ENCODE measurements at places on chromosomes 6 and 20.

- H3K4me1 ChIP-seq, result peaks cover 5% of the 10 kb centered on the region
- H3K27me3 ChIP-seq, result no peaks in the 10 kb centered on the region
- DNase-seq, result no peak
- no peak overlapping the region for H3K27ac ChIP-seq
- H3K36me3 ChIP-seq, result peaks cover 4% of the 10 kb centered on the region
These were observed 12.2 kb downstream of the EPHA7 start for GRCh38 chr6:93407186-93407585.

GRCh38 chr6:136783495-136784270 is 8.6 kb downstream of the MAP3K5 start:
- no peak overlapping the region for H3K27ac ChIP-seq
- H3K27me3 ChIP-seq, result no peaks in the 10 kb centered on the region
- no peak for DNase-seq
- H3K36me3 ChIP-seq, result no peaks in the 10 kb centered on the region
- H3K4me1 ChIP-seq, result peaks cover 7% of the 10 kb centered on the region
- no peak overlapping the region for H3K4me3 ChIP-seq

DNA sequence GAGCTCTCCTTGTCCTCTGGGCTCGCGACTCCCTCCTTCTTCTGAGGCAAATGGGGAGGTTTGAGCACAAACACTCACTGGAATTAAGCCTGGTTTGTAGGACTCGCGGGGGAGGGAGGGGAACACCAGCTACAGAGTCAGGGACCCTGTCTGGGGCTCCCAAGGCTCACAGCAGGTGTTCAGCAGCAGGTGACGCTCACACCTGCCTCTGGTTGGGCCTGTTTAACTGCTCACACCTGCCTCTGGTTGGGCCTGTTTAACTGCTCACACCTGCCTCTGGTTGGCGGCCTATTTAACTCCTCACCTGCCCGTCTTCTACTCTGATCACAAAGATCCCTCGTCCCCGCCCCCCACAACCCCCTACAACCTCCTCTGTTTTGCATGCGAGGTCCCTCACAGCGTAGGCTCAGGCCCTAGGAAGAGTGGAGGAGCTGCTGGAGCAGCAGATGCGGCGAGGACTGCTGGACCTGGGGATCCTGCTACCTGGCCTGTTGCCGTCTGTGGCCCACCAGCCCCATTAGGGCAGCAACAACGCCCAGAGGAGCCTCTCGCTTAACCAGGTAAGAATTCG is 181.9 kb downstream of the ERMARD start:
- no peaks in the 10 kb centered on the region for H3K4me1 ChIP-seq
- H3K27me3 ChIP-seq, result no peaks in the 10 kb centered on the region
- H3K27ac ChIP-seq, result no peak overlapping the region
- H3K4me3 ChIP-seq, result no peak overlapping the region

- no peak overlapping the region for H3K4me3 ChIP-seq
- H3K36me3 ChIP-seq, result no peaks in the 10 kb centered on the region
- DNase-seq, result no peak
- H3K27me3 ChIP-seq, result no peaks in the 10 kb centered on the region
- peak overlapping the region; percentile 24 for H3K27ac ChIP-seq
These were observed 16.7 kb downstream of the TIAM2 start for GRCh38 chr6:155011809-155012291.

- H3K4me3 ChIP-seq, result no peak overlapping the region
- no peak for DNase-seq
- H3K4me1 ChIP-seq, result no peaks in the 10 kb centered on the region
- no peak overlapping the region for H3K27ac ChIP-seq
- no peaks in the 10 kb centered on the region for H3K36me3 ChIP-seq
- no peaks in the 10 kb centered on the region for H3K27me3 ChIP-seq
These were observed 229.7 kb downstream of the LAMA2 start for GRCh38 chr6:129112591-129112990.

- H3K4me1 ChIP-seq, result no peaks in the 10 kb centered on the region
- no peak overlapping the region for H3K4me3 ChIP-seq
- H3K36me3 ChIP-seq, result no peaks in the 10 kb centered on the region
- H3K27ac ChIP-seq, result no peak overlapping the region
- DNase-seq, result no peak
These were observed 36.6 kb downstream of the ADGRF4 start for GRCh38 chr6:47734831-47735481.

GRCh38 chr6:143427109-143427817 is 23.2 kb downstream of the ADAT2 start:
- H3K27ac ChIP-seq, result no peak overlapping the region
- H3K4me3 ChIP-seq, result no peak overlapping the region
- H3K4me1 ChIP-seq, result no peaks in the 10 kb centered on the region
- H3K36me3 ChIP-seq, result no peaks in the 10 kb centered on the region
- no peaks in the 10 kb centered on the region for H3K27me3 ChIP-seq
- DNase-seq, result peak; percentile 78

- H3K4me1 ChIP-seq, result peaks cover 10% of the 10 kb centered on the region
- peak; percentile 79 for DNase-seq
- no peak overlapping the region for H3K4me3 ChIP-seq
- H3K27me3 ChIP-seq, result no peaks in the 10 kb centered on the region
These were observed 8.1 kb downstream of the CCR6 start for GRCh38 chr6:167130712-167131684.

DNA sequence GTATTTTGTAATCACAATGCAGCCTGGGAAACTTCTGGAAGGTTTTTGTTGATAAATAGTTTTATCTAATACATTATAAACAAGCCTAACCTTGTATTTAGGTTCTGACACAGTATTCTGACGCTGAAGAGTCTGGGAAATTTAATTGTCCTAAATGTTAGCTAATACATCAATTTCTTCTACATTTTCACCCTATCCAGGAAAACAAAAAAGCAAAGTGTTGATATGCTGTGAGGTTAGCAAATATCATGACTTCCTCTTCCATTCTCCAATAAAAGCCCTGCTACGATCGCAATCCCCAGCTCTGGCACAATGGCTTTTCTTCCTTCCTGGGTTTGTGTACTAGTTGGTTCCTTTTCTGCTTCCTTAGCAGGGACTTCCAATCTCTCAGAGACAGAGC is at the start of gene C6orf58:
Gene C6orf58, plus strand, starts transcription at position 301 of the 400 bp plus-strand sequence. Its CDS starts 12 bp downstream, at position 313.
- no peak within 1 kb of the TSS for H3K4me3 ChIP-seq
- no peak within 1 kb of the TSS for H3K27ac ChIP-seq
- DNase-seq, result no peak
- H3K27me3 ChIP-seq, result no peaks in the 10 kb centered on the region

DNA sequence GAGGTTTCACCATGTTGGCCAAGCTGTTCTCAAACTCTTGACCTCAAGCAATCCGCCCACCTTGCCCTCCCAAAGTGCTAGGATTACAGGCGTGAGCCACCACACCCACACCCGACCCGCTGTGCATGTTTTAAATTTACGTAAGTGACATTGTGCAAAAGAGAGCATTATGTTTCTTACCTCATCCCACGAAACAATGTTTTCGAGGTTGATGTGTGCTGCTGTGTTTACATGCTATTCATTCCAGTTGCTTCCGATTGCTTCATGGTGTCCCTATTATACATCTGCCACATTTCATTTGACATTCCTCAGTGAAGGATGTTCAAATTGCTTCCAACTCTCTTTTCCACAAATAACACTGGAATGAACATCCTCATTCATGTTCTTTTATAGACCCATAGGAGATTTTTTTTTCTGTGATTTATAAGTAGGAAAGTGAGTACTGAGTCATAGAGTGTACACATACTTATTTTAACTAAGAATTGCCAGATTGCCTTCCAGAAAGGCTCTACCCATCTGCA is 403.9 kb upstream of the JARID2 start:
- no peaks in the 10 kb centered on the region for H3K36me3 ChIP-seq
- DNase-seq, result peak; percentile 88
- no peaks in the 10 kb centered on the region for H3K27me3 ChIP-seq
- H3K27ac ChIP-seq, result peak overlapping the region; percentile 60
- no peak overlapping the region for H3K4me3 ChIP-seq
- H3K4me1 ChIP-seq, result peaks cover 26% of the 10 kb centered on the region

DNA sequence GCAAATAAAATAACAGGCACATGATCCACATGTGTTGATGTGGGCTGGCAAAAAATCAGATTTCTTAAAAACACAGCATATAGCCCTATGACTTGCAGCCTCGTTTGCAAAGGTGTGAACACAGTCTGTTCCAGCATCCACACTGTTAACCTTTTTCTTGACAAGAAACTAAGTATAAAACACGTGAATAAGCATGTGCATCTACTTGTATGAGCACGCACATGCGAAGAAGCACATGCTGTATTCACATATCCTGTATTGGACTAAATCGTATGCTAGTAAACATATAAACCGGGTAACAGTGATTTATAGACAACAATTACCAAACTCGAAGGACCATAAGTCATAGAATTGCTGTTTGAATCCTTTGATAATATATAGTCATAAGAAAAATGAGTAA is 218.7 kb downstream of the HDGFL1 start:
- H3K27me3 ChIP-seq, result no peaks in the 10 kb centered on the region
- H3K27ac ChIP-seq, result no peak overlapping the region
- no peak overlapping the region for H3K4me3 ChIP-seq
- no peak for DNase-seq
- no peaks in the 10 kb centered on the region for H3K4me1 ChIP-seq

- no peak for DNase-seq
- no peaks in the 10 kb centered on the region for H3K27me3 ChIP-seq
- no peak overlapping the region for H3K27ac ChIP-seq
These were observed 49.1 kb upstream of the TMEM30A start for GRCh38 chr6:75333676-75334200.

- peak overlapping the region; percentile 81 for H3K27ac ChIP-seq
- peaks cover 10% of the 10 kb centered on the region for H3K4me1 ChIP-seq
- H3K27me3 ChIP-seq, result no peaks in the 10 kb centered on the region
- no peak for DNase-seq
These were observed 7.2 kb downstream of the CCR6 start for GRCh38 chr6:167130008-167130677.

GRCh38 chr20:21517566-21518277 is 3.9 kb upstream of the NKX2-2 start:
- peaks cover 56% of the 10 kb centered on the region for H3K4me1 ChIP-seq
- H3K4me3 ChIP-seq, result no peak overlapping the region
- peaks cover 100% of the 10 kb centered on the region for H3K27me3 ChIP-seq
- H3K27ac ChIP-seq, result no peak overlapping the region
- H3K36me3 ChIP-seq, result no peaks in the 10 kb centered on the region
- no peak for DNase-seq

DNA sequence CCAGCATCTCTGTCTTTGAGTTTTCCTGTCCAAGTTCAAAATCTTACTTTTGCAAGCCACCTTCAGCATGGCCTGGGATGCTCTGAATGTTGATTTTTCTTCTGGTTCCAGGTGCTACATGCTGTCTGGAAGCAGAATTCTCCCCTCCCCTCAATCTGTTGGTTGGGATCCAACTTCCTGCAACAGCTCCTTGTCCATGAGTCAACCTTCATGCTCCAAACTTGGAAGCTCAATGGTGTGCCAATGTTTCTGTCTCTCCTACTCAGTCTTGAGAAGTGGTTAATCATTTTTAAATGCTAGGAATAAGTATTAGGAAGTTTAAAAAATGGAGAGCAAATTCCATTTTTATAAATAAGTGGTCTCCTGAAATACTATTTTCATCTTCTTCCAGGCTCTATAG is 33.2 kb upstream of the PLEKHG1 start:
- no peaks in the 10 kb centered on the region for H3K27me3 ChIP-seq
- no peak for DNase-seq
- no peak overlapping the region for H3K27ac ChIP-seq
- H3K36me3 ChIP-seq, result no peaks in the 10 kb centered on the region
- H3K4me1 ChIP-seq, result no peaks in the 10 kb centered on the region

DNA sequence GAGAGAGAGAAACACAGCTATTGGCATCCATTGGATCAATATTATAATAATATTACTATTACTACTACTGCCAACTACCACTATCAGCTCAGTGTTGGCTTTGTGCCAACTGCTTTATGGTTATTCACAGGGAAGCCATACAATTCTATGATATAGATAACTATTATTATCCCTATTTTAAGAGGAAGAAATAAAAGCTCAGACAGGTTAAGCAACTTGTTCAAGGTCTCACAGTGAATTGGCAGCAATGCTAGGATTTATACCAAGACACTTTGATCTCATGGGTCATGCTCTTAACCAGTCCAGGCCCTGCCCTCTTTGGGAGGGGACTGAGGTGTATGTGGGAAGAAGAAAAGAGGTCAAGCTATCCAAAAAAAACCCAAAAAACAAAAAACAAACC is 82.0 kb upstream of the TRAF3IP2 start:
- H3K36me3 ChIP-seq, result no peaks in the 10 kb centered on the region
- H3K4me1 ChIP-seq, result peaks cover 63% of the 10 kb centered on the region
- H3K27me3 ChIP-seq, result no peaks in the 10 kb centered on the region
- H3K4me3 ChIP-seq, result no peak overlapping the region

DNA sequence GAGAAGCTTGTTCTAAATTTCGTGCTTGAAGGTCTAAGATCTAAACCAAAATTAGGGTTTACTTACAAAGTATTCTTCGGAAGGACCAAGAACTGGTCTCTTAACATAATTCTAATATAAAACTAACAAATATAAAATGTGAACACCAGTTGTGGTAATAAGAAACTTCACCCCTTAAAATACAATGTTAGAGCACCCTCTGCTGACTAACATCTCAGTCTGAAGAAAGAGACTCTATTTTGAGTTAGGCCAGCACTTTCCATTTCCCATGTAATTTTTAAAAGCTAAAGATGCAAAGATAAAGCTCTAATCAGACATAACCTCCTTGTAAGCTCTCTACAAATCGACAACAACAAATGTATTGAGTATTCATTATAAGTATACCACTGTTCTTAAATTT is 24.6 kb downstream of the ATG5 start:
- H3K4me3 ChIP-seq, result no peak overlapping the region
- H3K27me3 ChIP-seq, result no peaks in the 10 kb centered on the region
- DNase-seq, result no peak

GRCh38 chr6:13454286-13455221 is 32.8 kb downstream of the GFOD1 start:
- H3K36me3 ChIP-seq, result no peaks in the 10 kb centered on the region
- H3K4me3 ChIP-seq, result no peak overlapping the region
- peak; percentile 84 for DNase-seq
- H3K27ac ChIP-seq, result peak overlapping the region; percentile 23
- peaks cover 49% of the 10 kb centered on the region for H3K4me1 ChIP-seq
- no peaks in the 10 kb centered on the region for H3K27me3 ChIP-seq

Measured in sigmoid colon (tissue), 7 donors.